Vein endothelial cell (primary cell): ENCODE measurements at places on chromosomes 16 and 17. TPM values are rescaled to one million over a fixed set of nuclear protein-coding genes. Genes with fewer than 3 reads are reported as not detected.

The ADPRM gene
- total RNA-seq: 9.1 and 12.7 TPM in 2 replicates

The EFTUD2 gene
- 134 and 180 TPM in 2 replicates for total RNA-seq

The TP53TG3B gene
- total RNA-seq: not detected in 2 replicates

The PLA2G10 gene
- not detected in 2 replicates for total RNA-seq

The SCARF1 gene
- 141 and 152 TPM in 2 replicates for total RNA-seq

The FAM234A gene
- 83.6 and 104 TPM in 2 replicates for total RNA-seq

The CRHR1 gene
- not detected in 2 replicates for total RNA-seq

The CD300A gene
- not detected in 2 replicates for total RNA-seq

The LGALS9 gene
- 36.9 and 49.0 TPM in 2 replicates for total RNA-seq

The KRTAP4-9 gene
- total RNA-seq: not detected in 2 replicates

The PLEKHM1 gene
- 31.4 and 43.0 TPM in 2 replicates for total RNA-seq

The HLF gene
- total RNA-seq: 0.19 and 0.33 TPM in 2 replicates

The CLEC10A gene
- 0.19 TPM in 1 of 2 replicates, not detected in the other for total RNA-seq

The FAM222B gene
- total RNA-seq: 17.3 and 17.7 TPM in 2 replicates

The CCL16 gene
- total RNA-seq: 0.65 and 0.86 TPM in 2 replicates
